Stimulated activated CD8-positive, alpha-beta memory T cell treated with anti-CD3 and anti-CD28 coated beads, Interleukin-4, amount 100 ng/mL, for 1 hour (primary cell): ENCODE measurements at places on chromosomes 6 and 20.

DNA sequence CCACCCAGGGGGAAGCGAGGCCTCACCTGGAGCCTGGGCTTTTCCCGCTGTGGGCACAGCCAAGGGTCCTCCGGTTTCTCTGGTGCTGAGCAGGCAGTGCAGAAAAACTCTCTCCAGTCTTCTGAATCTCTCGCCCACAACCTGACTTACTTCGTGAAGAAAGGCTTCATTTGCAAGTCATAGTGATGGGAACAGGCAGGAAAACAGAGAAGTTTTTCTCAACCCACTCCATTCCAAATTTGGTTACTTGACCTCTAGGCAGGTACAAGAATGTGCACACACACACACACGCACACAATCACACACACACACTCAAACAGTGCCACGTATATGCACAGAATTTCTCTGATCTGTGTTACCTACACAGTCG lies 524.5 kb downstream of the CD83 start:
- no peak for DNase-seq

GRCh38 chr6:152981989-152982903 lies 595 bp downstream of the FBXO5 start:
- DNase-seq, result no peak

- no peak for DNase-seq
Measured at GRCh38 chr20:4688305-4688704, 33.4 kb upstream of the PRND start.

- DNase-seq, result no peak
Measured at GRCh38 chr20:31580706-31581105, 24.4 kb upstream of the ID1 start.

DNA sequence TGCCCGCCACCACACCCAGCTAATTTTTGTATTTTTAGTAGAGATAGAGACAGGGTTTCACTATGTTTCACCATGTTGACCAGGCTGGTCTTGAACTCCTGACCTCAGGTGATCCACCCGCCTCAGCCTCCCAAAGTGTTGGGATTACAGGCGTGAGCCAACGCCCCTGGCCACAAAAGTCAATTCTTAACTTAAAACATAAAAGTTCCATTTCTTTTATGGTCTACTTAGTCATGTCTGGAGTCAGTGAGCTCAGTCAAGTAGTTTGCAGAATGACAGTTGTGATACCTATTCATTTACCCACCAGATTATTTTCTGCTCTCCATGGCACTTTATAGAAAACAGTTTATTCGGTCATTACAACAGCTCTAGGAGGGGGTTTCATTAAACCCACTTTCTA lies 103.1 kb upstream of the ESR1 start:
- no peak for DNase-seq

DNA sequence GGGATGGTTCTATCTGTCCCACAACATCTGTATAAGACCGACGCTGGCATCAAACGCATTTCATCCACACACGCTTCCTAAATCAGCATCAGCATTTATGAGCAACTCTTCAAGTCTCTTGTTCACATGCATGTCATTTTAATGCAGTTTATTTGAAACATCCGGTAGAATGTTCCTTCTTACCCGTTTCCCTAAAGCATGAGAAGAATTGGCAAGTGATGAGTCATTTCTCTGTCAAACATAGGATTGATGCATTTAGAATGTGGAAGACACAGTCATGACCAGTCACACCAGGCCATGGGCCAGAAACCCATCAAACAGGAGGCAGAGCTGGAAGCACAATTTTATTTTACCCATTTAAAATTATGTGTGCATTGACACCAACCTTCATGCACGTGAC lies 122.8 kb downstream of the UST start:
- no peak for DNase-seq

GRCh38 chr20:51494241-51495110 lies 48.0 kb downstream of the NFATC2 start:
- DNase-seq, result no peak

DNA sequence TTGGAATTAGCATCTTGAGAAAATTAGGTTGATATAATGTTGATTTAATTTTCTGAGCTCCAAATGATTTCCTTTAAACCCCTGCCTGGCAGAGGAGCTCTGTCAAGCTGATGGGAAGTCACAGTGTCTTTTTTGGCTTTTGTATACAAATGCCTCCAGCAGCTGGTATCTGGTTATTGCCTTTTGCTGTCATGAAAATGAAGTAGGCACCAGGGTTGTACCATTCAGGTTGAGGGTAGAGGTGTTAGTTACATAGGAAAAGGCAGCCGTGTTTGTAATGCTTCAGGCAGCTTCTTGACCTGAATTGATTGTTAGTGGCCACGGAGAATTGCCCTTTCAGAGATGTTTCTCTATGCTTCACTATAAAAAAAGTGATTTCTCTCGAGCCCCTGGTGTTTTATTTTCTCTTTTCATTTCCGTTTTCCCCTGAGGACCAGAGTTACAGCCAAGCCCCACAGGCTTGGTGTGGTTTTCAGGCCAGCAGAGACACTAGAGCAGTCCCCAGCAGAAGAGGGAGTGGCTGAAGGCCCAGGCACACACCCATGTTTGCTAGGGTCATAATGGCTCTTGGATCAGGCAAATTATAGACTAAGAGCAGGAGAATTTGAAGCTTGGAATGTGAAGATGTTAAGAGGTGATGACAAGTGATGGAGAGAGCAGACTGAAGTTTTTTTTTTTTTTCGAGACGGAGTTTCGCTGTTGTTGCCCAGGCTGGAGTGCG lies 21.6 kb downstream of the CMTR1 start:
- no peak for DNase-seq

DNA sequence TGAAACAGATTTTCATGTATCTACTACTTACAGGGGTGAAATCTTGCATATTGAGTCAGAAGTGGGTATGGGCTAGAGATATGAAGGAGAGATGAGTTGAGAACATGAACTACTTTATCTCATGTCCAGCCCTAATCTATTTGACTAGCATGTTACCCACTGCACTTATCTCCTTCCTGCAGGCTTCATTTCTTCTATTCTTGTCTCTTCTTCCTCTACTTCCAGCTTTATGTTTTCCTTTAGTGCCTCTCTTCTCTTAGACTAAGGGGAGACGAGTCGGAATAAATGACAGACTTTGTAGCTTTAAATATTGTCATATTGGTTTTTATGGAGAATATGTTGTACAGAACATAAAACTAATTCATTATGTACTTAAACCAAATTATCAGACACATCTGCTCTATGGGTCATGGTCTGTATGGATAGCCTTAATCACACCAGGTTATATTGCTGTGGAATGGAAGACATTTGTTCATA lies 5.3 kb downstream of the RAB32 start:
- no peak for DNase-seq

DNA sequence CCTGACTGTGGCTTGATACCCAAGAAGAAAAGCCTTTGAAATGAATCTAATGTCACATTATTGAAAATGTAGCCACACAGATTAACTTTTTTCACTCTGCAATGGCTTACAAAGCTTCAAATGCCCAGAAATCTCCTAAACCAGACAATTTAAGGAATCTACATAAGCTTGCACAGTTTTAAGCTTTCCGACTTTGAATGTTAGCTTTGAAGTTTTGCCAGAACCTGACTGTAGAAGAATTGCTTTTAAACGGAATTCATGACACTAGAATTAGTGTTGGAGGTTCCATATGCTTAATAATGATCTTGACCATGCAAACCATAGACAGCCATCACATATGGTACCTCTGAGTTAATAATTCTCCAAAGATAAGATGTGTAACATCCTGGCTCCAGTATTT lies 798.5 kb upstream of the EPHA7 start:
- no peak for DNase-seq

DNA sequence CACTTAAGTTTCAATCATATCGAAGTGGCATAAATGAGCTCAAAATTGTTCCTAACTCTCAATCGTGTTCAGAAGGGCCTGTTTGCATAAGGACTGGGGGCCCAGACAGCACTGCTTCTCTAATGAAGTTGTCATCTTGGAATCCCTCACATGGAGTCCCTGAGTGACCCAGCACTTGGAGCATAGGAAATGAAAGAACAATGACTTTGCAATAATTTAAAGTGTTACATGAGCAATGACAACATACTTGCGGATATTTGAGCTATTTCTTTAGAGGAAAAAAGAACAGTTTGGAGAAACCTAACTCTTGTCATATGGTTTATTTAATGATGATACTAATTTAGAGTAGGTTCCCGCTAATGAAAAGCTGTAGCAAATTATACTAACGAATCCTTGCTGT lies 239.9 kb downstream of the TSHZ2 start:
- DNase-seq, result no peak

DNA sequence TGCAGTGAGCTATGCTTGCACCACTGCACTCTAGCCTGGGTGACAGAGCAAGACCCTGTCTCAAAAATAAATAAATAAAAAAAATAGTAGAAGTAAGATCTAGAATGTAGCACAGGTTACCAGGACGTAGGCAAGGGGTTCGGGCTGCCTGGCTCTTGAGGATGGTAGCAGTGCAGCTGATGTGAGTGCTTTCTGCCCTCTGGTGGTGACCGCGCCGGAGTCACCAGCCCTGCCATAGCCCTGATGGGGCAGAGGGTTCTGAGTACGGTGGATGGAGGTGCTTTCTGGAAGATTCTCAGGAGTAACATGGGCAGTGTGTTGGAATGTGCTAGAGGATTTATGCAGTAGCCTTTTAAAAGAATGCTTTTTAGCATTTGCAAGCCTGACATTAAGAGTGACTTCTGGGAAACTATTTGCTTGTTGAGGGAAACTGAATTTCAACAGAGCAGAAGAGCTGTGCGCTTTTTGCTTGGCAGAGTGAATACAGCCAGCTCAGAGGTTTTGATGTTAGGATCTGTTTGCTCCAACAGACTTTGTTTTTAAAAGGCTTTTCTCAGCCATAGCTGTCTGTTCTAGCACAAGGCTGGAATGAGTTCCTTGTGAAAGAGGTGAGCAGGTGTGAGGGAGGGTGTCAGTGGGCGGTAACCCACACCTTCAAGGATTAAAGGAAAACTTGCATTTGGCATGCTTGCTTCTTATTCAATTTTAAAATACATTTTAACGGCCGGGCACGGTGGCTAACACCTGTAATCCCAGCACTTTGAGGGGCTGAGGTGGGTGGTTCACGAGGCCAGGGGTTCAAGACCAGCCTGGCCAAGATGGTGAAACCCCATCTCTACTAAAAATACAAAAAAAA lies 65.9 kb downstream of the PTPN1 start:
- DNase-seq, result no peak
